ENCODE measurements at places on chromosomes 16 and 17.

DNA sequence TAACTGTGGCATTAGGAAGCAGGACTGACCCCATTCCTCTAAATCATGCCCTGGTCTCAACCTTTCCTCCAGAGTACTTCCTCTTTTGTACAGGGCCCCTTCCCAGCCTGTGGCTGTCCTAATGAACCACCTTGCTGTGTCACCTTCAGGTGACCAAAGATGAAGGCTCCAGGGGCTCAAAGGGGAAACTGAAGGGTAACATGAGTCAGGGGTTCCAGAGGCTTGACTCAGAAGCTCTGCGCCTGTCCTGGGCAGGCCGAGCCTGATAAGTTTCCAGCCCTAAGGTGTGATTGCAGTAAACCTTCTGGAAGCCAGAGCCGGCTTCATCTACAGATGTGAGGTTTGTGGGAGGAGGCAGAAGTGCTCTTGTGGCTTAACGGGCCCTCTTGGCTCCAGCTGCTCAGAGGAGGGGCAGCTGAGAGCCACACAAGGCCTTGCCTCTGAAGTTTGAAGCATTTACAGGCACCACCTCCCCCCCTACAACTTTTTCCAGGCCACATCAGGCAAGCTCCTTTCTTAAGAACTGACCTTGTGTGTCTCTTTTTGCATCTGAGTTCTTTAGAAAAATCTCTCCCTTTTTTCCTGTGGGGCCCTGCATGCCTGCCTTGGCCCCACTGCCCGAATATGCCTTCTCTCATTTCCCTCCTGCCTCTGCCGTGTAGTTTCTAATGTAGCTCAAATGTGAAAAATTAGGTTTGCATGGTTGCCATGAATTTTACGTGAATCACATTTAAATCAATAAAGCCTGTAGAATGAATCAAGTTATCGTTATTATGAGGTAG is 149.9 kb downstream of the CLEC16A start:
- peak; percentile 79 for DNase-seq

DNA sequence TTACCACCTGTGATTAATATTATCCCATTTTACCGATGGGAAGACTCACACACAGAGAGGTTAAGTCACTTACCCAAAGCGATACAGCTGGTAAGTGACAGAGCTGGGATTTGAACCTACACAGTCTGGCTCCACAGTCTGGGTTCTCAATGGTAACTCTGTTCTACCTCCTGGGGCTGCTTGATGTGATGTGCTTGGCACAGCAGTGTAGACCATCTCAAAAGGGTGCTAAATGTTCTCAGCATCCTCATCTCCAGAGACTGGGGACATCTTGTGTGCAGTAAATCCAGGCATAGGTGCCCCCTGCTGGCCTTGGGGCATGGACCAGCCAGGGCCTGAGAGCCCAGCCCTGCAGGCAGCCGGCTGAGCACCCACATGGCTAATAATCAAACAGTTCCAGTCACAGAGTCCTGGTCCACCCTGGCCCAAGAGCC is 15.4 kb upstream of the KATNB1 start:
- peak; percentile 59 for DNase-seq

GRCh38 chr16:85611444-85612190 is 1.5 kb upstream of the GSE1 start:
- peak; percentile 87 for DNase-seq

DNA sequence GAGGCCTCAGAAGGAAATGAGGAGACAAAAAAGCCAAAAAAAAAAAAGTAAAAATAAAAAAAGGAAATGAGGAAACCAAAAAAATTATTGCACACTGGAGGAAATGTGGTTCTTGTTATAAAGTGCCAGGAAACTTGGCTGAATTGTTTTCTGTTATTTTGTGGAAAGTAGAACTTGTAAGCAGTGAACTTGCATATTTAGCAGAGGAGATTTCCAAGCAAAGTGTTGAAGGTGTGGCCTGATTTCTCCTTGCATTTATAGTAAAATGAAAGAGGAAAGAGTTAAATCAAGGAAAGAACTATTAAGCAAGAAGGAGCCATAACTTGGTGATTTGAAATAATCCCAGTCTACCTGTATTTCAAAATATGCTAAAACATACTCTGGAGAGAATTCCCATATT is 34.1 kb upstream of the CPPED1 start:
- no peak for DNase-seq

DNA sequence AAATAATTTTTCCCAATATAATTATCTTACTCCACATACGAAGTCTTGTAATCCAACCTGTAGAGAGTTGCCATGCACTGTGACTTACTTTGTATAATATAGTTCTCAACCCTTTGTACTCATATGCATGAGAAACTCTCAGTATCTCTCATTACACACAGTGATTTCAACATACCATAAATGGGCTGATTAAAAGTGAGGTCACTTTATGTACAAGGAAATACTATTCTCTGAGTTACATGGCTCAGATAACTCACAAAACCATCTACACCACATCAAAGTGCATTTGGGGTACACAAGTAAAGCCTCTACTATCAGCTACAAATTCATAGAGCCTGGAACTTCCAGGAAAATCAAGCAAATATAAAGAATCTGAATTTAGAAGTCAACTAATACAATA is 27.9 kb downstream of the SLFN12 start:
- peak; percentile 43 for DNase-seq

DNA sequence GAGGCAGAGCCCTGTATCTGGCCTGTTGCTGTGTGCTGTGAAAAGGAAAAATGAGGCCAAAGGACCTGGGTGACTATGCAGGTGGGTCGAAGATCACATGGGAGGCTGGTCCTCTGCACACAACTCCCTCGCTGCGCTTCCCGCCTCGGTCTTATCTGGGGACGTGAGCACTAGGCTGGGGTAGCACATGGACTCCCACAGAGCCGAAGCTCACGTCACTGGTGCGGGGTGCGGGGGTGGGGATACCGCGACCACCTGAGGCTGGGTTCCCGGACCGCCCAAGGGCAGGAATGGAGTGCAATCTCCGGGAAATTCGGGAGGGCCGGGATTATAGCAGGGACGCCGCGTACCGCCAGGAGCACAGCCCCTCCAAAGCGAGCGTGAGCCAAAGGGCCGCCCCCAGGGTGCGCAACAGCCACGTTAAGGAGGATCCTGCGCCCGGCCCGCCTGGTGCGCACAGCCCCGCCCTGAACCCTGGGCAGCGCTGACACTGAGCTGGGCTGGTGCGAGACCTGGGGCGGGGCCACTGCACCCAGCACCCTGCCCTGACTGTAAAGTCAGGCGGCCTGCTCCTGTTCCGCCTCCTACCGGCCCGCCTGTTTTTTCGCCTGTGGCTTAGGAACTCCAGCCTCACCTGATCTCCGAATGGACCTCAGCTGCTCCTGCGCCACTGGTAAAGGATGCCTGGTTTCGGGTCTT is 4.8 kb downstream of the MT1A start:
- DNase-seq = peak; percentile 66

- DNase-seq = no peak
Measured at GRCh38 chr17:74956093-74956492, 16.5 kb downstream of the HID1 start.

- DNase-seq = no peak
Measured at GRCh38 chr17:7241090-7241733, 1.0 kb downstream of the GABARAP start.
